ENCODE measurements at places on chromosomes 7 and 10. TPM values are rescaled to one million over a fixed set of nuclear protein-coding genes. Genes with fewer than 3 reads are reported as not detected.

Gene WNT8B
- total RNA-seq = not detected

Gene SMO
- not detected for total RNA-seq

GRCh38 chr10:79181227-79181626 is 112.5 kb downstream of the ZMIZ1 start:
- H3K36me3 ChIP-seq = no peaks in the 10 kb centered on the region
- H3K4me3 ChIP-seq = no peak overlapping the region
- H3K4me1 ChIP-seq = peaks cover 16% of the 10 kb centered on the region
- H3K27ac ChIP-seq = no peak overlapping the region
- no peak for DNase-seq
- no peaks in the 10 kb centered on the region for H3K27me3 ChIP-seq

DNA sequence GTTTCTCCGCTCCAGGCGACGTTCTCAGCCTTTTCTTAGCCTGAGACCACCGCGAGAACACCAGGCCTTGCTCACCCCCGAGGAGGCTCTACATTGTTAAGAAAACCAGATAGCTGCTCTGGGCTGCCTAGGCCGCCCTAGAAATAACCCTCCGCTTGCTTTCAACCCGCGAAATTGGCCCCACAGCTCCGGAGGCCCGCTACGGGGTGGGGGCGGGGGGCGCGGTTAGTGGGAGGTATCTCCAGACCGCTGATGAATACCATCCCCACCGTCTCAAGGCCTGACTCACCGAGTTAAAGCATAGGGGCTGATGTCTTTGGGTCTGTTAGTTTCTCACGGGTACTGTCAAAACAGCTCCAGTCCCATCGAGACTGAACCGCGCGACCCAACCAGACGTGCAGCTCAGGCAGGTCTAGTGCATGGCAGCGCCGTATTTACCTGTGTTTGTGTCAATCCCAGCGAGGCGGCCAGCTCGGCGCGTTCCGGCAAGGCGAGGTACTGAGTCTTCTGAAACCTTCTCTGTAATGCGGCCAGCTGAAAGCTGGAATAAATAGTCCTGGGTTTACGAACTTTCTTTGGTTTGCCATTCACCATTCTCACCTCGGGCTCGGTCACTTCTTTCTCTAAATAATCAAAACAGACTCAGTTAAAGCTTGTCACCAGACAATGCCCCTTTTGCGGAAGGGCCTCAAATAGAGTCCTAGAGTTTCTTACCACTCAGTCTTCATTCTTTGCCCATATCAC is 2.7 kb downstream of the DLX5 start:
- peaks cover 41% of the 10 kb centered on the region for H3K4me1 ChIP-seq
- H3K36me3 ChIP-seq = peaks cover 13% of the 10 kb centered on the region
- no peak for DNase-seq
- H3K4me3 ChIP-seq = peak overlapping the region; percentile 58
- peaks cover 95% of the 10 kb centered on the region for H3K27me3 ChIP-seq
- no peak overlapping the region for H3K27ac ChIP-seq

DNA sequence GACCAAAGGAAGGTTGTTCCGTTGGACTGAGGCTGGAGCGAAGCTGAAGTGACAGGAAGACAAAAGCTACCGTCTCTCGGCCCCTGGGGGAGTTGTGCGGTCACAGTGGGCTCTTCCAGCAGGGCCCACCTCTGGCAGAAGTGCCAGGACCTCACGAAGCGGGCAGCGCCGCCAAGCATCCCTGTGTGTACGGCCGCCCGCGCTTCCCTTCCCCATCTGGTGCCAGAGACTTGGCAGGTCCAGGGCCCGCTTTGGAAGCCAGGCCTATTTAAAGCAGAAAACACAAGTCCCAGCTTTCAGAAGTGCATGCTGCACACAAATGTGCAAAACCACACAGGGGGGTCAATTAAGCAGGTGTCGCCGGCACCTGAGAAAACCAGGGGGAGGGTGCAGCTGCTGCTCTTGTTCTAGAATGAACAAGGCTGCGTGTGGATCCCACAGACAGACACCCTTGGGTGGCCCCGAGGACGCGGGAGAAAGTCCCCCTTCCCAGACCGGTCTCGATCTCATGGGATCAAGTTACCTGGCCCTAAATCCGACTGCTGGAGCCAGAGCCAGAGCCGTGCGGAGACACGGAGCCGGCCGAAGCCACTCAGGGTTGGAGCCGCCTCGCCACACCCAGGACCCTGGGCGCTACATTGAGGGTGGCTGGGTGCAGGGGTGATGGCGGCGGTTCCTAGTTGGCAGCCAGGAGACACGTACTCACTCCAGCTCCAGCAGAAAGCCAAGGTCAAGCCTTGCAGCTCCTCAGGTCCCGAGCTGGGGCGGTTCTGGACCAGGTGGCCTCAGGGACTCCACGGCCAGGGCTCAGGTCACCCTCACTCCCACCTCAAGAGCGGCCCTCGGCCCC is 51.8 kb upstream of the PPP2R2D start:
- H3K27ac ChIP-seq = no peak overlapping the region
- no peak for DNase-seq
- no peaks in the 10 kb centered on the region for H3K4me1 ChIP-seq
- no peaks in the 10 kb centered on the region for H3K36me3 ChIP-seq

All from T-helper 17 cell (primary cell).